ENCODE measurements at places on chromosomes 3 and 15.

GRCh38 chr3:142958707-142959106, 4.8 kb downstream of the PAQR9 start:
- no peak for DNase-seq

DNA sequence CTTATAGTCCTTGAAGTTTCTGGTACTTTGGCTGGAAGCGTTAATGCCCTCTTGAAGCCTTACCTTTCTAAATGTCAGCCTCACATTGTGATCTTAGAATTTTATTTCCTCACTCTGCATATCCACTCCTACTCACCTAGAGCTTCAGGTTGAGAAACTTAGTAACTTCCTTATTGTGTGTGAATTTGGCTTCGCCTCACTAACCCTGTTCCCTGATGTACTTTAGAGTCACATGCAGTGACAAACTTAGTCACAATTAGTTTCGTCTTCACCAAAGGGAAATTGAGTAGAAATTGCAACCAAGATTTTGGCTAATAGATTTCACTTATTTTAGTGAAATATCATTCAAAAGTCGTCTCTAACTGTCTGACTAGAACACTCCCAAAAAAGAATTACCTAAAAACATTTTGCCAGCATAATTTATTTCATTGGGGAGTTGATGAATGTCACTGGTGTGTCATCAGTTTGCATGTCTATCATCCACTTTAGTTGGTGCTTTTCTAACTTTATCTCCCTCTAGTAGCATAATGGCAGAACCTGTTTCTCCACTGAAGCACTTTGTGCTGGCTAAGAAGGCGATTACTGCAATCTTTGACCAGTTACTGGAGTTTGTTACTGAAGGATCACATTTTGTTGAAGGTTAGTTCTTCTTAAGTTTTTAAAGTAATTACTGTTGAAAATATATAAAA, 960 bp downstream of the MFN1 start:
- no peak for DNase-seq

DNA sequence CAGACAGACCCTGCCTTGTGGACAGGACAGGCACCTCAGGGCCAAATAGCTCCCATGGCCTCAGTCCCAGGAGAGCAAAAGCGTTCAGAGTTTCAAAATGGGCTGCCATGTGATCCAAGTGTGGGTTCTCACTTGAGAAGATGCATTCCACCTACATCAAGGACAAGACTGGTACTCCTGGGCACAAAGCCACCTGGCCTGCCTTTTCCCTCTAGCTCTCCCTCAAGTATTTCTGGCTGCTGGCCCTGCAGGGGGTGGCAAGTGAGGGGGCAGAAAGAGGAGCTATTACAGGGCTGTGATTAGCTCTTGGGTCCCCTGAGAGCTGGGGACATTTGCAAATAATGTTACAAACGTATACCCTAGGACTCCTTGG, 6.5 kb upstream of the COL7A1 start:
- DNase-seq: no peak

DNA sequence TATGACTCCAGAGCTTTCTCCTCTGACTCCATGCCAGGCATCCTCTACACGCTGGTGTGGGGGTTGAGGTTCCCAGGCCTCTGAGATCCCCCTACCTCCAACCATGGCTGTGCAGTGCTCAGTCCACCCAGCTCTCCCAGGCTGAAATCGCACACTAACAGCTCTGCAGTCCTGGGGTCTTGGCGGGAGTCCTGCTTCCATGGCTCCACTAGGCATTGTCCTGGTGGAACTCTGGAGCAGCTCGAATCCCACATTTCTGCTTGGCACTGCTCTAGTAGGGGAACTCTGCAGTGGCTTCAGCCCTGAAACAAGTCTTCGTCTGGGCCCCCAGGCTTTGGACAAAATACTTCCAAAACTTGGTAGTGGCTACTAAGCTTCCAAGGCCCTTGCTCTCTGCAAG, 50.7 kb downstream of the ROPN1B start:
- no peak for DNase-seq

DNA sequence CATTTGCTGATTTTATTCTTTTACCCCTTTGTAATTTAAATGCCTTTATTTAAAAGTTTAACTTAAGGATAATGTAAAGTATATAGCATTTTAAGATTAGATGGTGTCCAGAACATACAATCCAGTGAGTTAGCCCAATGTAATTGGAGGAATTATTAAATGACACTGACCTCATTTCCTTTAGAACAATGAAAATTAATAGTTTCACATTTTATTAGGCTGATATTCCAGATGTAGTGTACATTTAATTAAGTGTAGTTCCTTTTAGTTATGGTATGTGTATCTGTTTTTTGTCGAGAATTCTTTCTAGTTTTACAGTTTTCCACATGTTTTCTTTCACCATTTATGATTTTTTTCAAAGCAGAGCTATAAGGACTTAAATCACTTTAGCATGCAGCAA, 75.8 kb downstream of the RSRC1 start:
- DNase-seq: no peak

DNA sequence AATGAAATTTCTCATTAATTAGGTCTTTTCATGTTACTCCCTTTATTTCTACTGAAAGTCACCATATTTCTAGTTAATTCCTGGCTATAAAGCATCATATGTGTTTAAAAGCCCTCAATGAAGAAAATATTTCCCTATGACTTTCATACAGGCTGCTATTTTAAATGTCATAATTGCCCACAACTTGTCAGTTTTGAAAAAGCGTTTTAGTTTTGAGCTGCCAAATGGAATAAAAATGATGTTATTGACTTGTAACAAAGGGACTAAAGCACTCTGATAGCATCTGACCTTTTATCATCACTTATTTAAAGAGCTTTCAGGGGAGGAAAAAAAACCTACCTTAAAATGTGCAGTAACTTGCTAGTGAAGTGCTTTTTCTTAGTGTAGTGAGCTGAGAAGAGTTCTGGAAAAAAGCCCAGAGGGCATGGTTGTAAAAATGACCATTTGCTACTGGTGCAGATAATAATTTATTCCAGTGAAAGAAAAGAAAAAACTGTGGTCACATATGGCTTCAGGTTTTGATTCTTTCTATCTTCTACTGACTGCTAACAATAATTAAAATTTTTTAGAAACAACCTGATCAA, 877.2 kb downstream of the CADM2 start:
- DNase-seq: no peak

GRCh38 chr3:10426346-10427220, 78.8 kb downstream of the ATP2B2 start:
- no peak for DNase-seq

- no peak for DNase-seq
Observed at GRCh38 chr3:122055215-122055614, at the start of gene CD86. Gene CD86 (plus strand): TSS chr3:122055362. CDS start chr3:122055490, 128 bp downstream.

- DNase-seq: no peak
Observed at GRCh38 chr3:138332472-138333073, 2.9 kb upstream of the NME9 start.

DNA sequence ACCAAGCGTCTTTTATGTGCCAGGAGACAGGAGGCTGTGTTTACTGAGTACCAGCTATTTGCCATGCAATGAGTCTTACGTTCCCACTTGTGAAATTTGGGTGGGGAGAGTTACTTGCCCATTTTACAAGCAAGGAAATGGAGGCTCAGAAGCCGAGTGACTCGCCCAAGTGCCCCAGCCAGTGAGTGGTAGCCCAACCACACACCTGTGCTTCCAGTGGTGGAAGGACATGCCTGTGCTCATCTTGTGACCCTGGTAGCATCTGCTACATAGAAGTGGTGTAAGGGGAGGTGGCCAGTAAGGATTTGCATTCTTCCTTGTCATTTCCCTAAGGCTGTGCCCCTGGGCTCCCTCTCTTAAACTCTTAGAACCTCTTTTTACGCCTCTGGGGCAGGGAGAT, 49.3 kb downstream of the FBLN2 start:
- DNase-seq: no peak

GRCh38 chr3:168998792-168999191, 664.7 kb downstream of the MECOM start:
- no peak for DNase-seq

DNA sequence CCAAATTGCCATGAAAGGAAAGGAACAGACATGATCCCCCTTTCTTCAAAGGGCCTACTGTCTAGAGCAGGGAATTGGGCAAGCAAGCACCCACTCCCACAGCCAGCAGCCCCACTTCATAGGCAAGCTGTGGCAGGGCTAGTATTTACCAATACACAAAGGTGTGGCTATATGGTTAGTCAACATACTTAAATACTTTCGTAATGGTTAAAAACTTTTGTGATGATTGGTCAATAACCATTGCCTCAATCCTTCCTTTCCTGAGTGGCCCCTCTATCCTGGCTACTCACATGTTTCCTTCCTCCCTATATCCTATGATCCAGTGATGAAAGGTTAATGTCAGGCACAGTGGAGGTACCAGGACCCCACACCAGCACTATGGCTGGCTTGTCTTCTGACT, 30.1 kb upstream of the ARL8B start:
- DNase-seq: no peak

DNA sequence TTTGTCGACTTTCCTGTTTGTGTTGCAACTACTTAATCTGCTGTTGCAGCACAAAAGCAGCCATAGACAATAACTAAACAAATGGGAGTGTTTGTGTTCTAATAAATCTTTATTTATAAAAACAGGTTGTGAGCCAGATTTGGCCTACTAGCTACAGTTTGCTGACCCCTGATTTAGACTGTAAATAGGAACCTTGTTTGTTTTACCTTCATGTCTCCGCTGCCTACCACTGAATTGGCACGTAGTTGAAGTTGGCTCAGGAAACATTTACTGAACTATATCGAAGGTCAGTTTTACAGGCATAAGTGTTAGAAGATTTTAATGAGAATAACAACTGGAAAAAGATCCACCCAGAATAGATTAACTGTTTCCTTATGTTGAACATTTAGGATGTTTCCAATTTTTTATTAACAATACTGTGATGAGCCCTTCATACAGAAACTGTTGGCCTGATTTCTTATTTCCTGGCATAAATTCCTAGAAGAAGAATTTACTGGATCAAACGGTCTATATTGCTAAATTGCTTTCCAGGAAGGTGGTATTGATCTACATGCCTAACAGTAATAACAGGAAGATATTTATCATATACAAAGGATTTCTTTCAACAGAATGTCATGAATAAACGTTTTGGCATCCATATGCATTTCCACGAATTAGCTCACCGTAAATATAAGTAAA, 156.2 kb upstream of the NR2E3 start:
- no peak for DNase-seq

- no peak for DNase-seq
Observed at GRCh38 chr3:45646051-45646585, 43.1 kb upstream of the SACM1L start.

DNA sequence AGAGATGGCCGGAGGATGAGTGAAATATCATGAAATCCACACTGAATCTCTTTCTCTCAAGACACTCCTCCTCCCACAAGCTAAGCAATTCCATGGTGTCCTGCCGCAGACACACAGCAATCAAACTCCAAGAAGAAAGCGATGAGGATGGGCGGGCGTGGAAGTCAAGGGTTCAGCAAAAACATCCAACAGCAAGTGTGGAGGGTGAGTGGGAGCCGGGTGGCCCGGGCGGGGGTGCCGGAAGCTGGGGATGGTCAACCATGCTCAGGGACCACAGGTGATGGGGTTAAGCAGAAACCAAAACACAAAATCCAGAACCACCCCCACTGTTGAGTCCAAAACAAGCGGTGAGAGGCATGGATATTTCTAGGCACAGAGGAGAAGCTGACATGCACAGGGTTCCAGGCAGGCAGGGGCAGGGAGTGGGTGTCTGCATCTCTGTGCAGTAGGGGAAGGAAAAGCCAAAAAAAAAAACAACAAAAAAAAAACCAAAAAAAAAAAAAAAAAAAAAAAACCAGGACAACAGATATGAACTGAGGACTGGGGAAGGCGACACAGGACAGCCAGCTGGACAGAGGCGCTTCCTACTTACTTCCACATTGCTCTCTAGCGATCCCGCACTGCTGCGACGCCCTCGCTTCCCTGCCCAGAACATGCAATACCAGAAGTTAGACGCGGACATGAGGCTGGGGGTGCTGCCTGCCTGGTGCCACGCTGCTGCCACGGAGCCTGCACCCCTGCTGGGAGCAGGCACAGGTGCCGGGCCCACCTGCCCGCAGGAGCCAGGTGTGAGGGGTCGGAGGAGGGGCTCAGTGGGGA, 61.0 kb upstream of the RPL32 start:
- DNase-seq: no peak

GRCh38 chr3:64331605-64332004, 106.3 kb upstream of the PRICKLE2 start:
- DNase-seq: no peak

- no peak for DNase-seq
Observed at GRCh38 chr3:137065381-137065780, 107.6 kb downstream of the IL20RB start.

- DNase-seq: no peak
Observed at GRCh38 chr3:10327592-10327991, 6.7 kb upstream of the SEC13 start.

DNA sequence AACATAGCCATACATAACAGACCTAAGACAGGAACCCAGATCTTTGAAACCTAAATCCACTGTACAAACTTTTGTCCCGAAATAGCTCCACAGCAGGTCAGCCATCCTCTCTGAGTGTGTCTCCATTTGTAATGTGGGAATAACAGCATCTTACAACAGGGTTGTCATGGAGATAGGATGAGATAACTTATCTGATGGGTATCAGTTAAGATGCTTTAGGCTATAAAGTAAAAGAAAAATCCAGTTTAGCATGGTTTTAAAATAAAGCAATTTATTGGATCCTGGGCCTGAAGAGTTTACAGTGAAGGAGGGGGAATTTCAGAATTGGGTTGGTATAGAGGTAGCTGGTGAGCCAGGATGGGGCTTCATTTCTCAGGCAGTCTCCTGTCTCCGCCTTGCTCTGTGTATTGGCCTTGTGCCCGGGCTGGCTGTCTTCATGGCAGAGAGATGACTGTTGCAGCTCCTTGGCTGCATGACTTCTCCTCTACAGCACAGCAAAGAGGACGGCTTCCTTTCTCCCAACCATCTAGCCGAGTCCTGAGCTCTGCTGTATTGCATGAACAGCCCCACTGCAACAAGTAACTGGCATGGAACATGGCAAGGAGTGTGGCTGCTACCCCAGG, 131.9 kb upstream of the PROK2 start:
- DNase-seq: no peak

- no peak for DNase-seq
Observed at GRCh38 chr3:123791898-123792297, 92.2 kb downstream of the MYLK start.

GRCh38 chr3:73459711-73460110, 165.0 kb downstream of the PDZRN3 start:
- DNase-seq: no peak

- DNase-seq: no peak
Observed at GRCh38 chr15:92102395-92102755, 248.9 kb downstream of the SLCO3A1 start.
